Hematopoietic multipotent progenitor cell treated with erythropoietin and hydrocortisone succinate and interleukin-3 and kit ligand, for 17 days (in vitro differentiated cells): ENCODE measurements at places on chromosomes 5 and 9.

- no peak for DNase-seq
Measured at GRCh38 chr9:105832096-105832710, 137.9 kb downstream of the TMEM38B start.

DNA sequence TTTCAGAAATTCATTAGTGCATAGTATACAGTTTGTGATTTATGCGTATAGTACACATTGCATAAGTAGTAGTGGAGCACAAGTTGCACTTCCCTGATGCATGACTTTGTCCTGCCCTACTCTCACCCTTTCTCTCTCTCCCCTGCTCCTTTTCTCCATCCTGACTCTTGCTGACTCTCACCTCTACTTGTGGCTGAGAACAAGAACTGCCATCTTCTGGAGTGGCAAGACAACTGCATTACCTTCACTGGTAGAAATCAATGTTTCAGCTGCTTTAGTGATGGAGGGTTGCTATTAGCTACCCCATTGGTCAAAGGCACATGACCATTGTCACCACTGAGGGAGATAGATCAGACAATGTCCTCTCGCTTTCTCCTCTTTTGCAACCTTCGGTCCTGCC, 26.9 kb downstream of the SPEF2 start:
- DNase-seq, result no peak

- no peak for DNase-seq
Measured at GRCh38 chr5:38148021-38148625, 110.2 kb upstream of the EGFLAM start.

GRCh38 chr9:89522261-89522958, 24.5 kb upstream of the SEMA4D start:
- no peak for DNase-seq

GRCh38 chr9:119802133-119802532, 432.9 kb upstream of the BRINP1 start:
- DNase-seq, result no peak

- DNase-seq, result no peak
Measured at GRCh38 chr5:169778622-169779596, 141.8 kb downstream of the DOCK2 start.

GRCh38 chr5:40687321-40687720, 7.6 kb downstream of the PTGER4 start:
- DNase-seq, result no peak

- DNase-seq, result no peak
Measured at GRCh38 chr5:8943301-8943700, 602.6 kb downstream of the SEMA5A start.

DNA sequence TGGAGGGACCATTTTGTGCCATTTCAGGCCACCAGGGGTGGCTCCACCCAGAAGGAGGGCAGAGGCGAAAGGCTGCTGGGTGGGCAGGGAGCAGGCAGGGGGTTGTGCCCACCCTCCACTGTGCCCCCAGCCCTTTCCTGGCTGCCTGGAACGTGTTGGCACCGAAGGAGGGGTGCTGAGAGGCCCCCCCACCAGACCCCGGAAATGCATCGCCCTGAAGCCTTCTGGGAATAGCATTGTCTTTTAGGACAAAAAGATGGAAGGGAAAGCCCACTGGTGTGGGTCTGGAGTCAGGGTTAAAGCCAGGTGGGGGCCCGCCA, 5.1 kb downstream of the NOXA1 start:
- no peak for DNase-seq

DNA sequence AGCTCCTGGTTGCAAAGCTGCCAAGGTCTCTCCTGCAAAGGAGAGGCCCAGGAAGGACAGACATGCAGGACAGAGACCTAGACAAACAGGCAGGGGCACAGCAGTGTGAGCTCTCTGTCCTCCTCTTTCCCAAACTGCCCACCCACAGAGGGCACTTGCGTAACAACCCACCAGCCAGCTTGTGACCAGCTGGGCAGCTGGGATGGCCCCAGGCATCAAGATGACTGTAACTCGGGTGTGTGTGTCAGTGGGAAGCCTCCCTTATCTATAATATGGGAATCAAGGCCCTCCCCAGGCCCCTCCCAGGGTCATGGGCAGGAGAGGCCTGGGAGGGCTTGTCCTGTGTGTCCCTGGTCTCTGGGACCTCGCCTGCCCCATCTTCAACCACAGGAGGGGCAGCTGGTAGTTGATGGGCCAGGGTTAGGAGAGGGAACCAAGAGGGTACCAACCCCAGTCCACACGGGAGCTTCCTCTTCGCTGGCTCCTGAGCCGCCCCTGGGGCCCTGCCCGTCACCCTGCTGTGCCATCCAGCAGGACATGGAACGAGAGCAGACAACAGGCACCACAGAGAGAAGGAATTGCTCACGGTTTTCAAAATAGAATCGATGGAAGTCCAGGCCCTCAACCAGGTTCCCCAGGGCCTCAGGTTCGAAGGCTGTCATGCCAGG, 37.9 kb downstream of the SLC6A7 start:
- no peak for DNase-seq

GRCh38 chr5:173103411-173103810, 40.9 kb upstream of the BNIP1 start:
- no peak for DNase-seq

GRCh38 chr5:96481009-96481786, 48.1 kb upstream of the PCSK1 start:
- DNase-seq, result no peak

GRCh38 chr5:155091768-155092717, 78.5 kb downstream of the KIF4B start:
- DNase-seq, result no peak

DNA sequence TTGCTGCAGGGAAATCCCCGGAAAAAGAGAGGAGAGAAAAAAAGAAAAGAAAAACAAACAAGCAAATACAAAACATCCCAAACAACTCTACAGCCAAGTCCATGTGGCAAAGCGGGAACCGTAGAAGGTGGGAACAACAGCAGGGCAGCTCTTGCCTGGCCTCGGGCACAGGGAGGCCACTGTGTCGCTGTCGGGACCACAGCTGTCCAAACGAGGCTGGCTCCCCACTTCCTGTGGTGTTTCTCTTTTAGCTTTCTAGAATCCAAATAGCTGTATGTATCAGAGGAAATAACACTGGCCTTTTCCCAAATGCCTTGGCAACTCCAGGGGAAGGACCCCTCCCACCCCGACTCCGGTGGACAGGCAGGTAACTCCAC, 41.6 kb upstream of the EQTN start:
- DNase-seq, result no peak

DNA sequence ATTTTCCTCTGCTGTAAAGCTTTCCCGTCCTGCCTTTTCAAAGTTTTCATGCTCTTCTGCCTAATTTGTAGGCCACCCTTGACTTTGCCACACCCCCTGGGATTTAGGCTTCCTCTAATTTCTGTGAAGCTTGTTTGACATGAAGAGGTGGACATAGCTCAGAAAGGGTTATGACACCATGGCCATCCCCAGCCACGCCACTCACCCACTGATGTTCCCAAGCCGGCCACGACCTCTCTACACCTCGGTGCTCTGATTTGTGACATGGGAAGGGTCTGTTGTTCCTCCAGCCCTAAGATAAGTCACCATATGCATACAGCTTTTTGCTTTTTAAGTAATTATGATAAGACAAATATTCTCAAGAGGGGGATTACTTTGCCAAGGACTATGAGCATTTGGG, 139.5 kb downstream of the BARX1 start:
- no peak for DNase-seq

GRCh38 chr5:126469536-126470316, 46.5 kb downstream of the GRAMD2B start:
- no peak for DNase-seq

- DNase-seq, result no peak
Measured at GRCh38 chr9:79567671-79568098, 4.1 kb upstream of the TLE4 start.

- no peak for DNase-seq
Measured at GRCh38 chr9:131734165-131734610, 5.7 kb downstream of the RAPGEF1 start.

DNA sequence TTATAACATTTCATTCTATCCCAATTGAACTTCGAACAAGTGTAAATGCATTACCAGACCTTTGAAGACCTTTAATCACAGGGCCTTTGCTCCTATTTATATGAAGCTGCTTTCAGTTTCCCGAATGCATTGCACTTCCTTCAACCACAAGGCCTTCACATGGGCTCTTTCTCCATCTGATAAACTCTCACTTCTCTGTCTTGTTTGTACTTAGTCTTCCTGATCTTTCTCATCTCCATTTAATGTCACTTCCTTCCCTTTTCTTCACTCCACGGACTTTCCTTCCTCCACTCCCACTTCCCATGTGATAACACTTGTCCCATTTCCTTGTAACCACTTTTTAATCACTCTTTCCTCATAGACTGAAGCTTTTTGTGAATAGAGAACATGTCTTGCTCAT, 74.3 kb upstream of the TNC start:
- DNase-seq, result no peak

- DNase-seq, result no peak
Measured at GRCh38 chr5:169950333-169950732, 30.0 kb downstream of the INSYN2B start.

GRCh38 chr5:17832949-17833745, 198.9 kb downstream of the TAF11L14 start:
- no peak for DNase-seq

- DNase-seq, result no peak
Measured at GRCh38 chr5:150134198-150134588, 21.5 kb downstream of the PDGFRB start.

- no peak for DNase-seq
Measured at GRCh38 chr9:134909511-134910481, 7.9 kb downstream of the FCN1 start.

DNA sequence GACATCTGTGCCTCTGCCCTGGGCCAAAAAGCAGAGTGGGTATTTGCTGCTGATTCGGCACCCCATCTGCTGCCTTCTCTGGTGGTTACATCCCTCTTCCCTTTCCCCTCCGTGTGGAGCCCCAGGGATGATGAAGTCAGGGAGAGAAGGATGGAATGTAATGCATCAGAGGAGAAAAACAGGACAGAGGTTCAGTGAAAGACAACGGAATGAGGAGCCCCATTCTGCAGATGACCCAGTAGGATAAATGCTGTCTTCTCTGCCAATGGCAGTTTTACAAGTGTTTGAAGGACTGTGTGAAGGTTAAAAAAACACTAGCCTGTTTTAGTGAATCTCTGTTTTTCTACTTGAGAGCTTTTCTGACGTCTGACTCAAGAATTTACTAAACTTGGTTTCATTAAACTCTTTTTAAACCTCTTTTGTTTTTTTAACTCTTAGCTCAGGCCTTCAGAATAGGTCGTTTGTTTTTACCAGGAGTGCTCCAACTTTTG, 86.3 kb downstream of the NLN start:
- no peak for DNase-seq

DNA sequence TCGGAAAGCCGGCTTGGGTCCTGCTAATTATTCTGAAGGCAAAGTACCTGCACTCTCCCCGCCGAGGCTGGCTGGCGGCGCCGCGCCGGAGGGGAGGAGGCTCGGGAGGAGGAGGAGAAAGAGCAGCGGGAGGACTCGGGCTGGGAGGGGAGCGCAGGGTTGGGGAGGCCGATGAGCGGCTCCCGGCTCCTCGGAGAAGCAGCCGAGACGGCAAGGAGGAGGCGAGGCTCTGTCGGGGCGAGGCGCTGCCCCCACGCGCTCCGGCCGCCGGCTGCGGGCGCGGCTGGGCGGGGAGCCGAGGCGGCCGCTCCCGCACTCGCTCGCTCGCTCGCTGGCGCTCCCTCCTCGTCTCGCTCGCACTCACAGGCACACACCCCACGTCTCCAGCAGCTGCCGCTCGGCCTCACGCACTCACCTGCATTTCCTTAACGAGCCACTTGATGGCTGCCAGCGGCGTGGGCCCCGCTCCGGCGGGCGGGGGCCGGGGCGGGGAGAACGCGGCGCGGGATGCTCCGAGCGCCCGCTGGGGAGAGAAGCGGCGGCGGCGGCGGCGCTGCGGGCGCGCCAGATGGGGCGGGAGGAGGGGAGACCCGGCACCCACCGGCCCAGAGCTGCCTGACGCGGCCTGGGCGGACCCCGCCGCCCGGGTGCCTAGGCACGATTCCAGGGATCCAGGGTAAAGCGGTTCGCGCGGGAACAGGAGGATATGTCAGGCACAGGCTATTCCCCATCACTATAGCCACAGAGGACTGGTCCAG, at the start of gene PTPRD:
PTPRD (minus strand) TSS at position 362 of the 758 bp plus-strand sequence.
- DNase-seq, result no peak

DNA sequence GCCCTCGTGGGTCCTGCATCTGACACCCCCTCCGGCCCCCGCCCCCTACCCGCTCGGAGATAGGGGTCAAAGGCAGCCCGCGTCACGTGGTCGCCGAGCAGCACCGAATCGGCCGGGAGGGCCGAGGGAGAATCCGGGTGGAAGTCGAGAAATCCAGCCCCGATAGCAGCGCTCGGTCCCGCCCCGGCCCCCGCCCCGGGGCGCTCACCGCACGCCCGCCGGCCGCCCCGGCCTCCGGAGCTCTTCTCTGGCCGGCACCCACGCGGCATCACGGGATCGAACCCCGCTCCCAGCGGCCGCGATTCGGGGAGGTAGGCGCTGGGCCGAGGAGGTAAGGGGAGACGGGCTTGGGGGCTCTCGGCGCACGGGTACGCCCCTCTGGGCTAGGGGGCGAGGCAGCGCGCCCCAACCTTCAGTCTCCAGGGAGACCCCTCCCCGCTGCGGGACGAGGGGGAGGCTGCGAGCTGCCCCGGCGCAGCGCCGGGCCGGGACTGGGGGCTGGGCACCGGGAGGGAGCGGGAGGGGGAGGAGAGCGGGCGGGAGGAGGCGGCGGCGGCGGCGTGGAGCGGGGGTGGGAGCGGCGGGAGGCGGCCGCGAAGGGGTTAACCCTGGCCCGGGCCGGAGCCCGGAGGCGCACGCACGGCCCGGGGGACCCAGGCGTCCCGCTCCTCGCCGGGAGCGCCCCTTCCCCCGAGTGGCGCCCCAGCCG, 22.1 kb upstream of the NDST1 start:
- no peak for DNase-seq

DNA sequence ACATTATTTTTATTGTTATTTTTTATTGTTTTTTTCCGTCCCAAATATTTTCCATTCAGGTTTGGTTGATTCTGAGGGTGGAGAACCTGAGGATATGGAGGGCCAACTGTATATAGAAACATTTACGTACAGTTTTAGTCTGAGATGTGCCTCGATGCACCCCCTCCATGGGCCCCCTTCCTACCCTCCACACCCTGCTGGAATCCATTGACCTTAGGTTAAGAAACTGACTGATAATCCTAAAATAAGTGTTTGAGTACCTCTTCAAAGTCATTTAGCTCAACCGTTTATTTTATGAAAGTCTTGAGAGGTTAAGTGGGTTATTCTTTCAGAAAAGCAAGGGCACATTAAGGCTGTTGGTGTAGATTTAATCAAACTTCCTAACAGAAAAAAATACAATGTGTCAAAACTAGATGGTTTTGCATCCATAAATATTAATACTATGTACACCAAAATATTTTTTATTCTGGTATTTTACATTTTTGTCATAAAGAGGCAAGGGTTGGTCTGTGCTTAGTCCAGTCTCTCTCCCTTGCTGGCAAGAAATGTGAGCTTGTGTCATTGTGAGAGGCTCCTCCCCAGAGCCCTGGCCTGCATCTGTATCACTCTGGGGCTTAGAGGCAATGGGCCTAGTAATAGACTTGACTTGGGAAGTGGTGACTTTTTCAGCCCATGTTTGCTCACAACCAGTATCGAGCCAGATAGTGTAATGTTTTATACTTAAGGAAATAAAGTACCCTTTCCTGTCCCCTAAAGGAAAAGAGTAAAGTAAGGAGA, 15.7 kb downstream of the MTRR start:
- no peak for DNase-seq
